ENCODE measurements at places on chromosomes 5 and 9. TPM values are rescaled to one million over a fixed set of nuclear protein-coding genes. Genes with fewer than 3 reads are reported as not detected.

The MSANTD3 gene
- 14.6 TPM for total RNA-seq

The CD274 gene
- 12.2 TPM for total RNA-seq

The BAG1 gene
- total RNA-seq, result 55.6 TPM

- no peak overlapping the region for H3K27ac ChIP-seq
- no peak overlapping the region for H3K4me3 ChIP-seq
- H3K36me3 ChIP-seq, result peaks cover 26% of the 10 kb centered on the region
Observed at GRCh38 chr5:143390258-143390657, 13.2 kb downstream of the NR3C1 start.

- no peak overlapping the region for H3K27ac ChIP-seq
- no peaks in the 10 kb centered on the region for H3K27me3 ChIP-seq
- no peaks in the 10 kb centered on the region for H3K4me1 ChIP-seq
- H3K36me3 ChIP-seq, result no peaks in the 10 kb centered on the region
- DNase-seq, result no peak
Observed at GRCh38 chr5:17808566-17808965, 174.3 kb downstream of the TAF11L14 start.

GRCh38 chr5:153626836-153627235, 136.4 kb downstream of the GRIA1 start:
- no peaks in the 10 kb centered on the region for H3K36me3 ChIP-seq
- no peak overlapping the region for H3K4me3 ChIP-seq
- no peak for DNase-seq
- H3K27me3 ChIP-seq, result peaks cover 6% of the 10 kb centered on the region

- H3K27ac ChIP-seq, result no peak overlapping the region
- H3K36me3 ChIP-seq, result no peaks in the 10 kb centered on the region
- H3K4me1 ChIP-seq, result no peaks in the 10 kb centered on the region
- no peak overlapping the region for H3K4me3 ChIP-seq
- no peak for DNase-seq
Observed at GRCh38 chr5:21810737-21811316, 1042.3 kb downstream of the CDH12 start.
